Heart left ventricle (tissue), 16 donors: ENCODE measurements at places on chromosomes 5 and 9. TPM values are rescaled to one million over a fixed set of nuclear protein-coding genes. Genes with fewer than 3 reads are reported as not detected.

INSL6 gene
- polyA plus RNA-seq: not detected

DNA sequence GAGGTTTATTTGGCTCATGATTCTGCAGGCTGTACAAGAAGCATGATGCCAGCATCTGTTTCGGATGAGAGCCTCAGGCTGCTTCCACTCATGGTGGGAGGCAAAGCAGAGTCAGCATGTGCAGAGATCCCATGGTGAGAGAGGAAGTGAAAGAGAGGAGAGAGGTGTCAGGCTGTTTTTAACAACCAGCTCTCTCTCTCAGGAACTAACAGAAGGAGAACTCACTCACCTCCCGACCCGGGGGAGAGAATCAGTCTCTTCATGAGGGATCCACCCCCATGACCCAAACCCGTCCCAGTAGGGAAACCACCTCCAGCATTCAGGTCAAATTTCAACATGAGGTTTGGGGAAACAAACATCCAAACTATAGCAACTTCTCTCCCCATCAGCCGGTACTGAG lies 187.7 kb downstream of the ENC1 start:
- H3K27me3 ChIP-seq: no peaks in the 10 kb centered on the region
- H3K36me3 ChIP-seq: no peaks in the 10 kb centered on the region
- DNase-seq: no peak
- H3K4me3 ChIP-seq: no peak overlapping the region
- H3K27ac ChIP-seq: no peak overlapping the region

- H3K4me3 ChIP-seq: no peak overlapping the region
- no peak overlapping the region for H3K27ac ChIP-seq
- no peaks in the 10 kb centered on the region for H3K36me3 ChIP-seq
- no peaks in the 10 kb centered on the region for H3K4me1 ChIP-seq
Observed at GRCh38 chr9:600006-600405, 241.5 kb upstream of the DMRT1 start.

SH3GL2 gene
- 3.5 TPM for polyA plus RNA-seq

DNA sequence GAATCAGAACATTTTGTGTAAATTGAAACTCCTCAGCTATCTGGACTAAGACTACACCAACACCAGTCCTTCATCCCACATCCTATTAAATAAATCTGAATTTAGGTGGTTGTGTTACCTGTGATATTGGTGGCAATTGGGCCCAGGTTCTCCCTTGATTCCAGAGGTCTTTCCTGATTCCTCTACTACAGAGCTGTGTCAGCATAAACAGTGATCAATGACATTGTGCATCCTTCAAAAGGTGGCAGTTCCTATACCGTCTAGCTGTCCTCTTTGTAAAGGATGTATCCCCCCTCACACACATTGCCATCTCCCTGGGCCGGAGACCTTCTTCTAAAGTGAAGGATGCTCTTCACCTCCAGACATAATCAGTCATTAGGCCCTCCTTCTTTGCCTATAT lies 239.2 kb downstream of the FAM114A2 start:
- H3K4me1 ChIP-seq: no peaks in the 10 kb centered on the region
- H3K27me3 ChIP-seq: no peaks in the 10 kb centered on the region
- H3K4me3 ChIP-seq: no peak overlapping the region
- H3K27ac ChIP-seq: no peak overlapping the region
- no peaks in the 10 kb centered on the region for H3K36me3 ChIP-seq
- no peak for DNase-seq
